Mammary epithelial cell (primary cell): ENCODE measurements at places on chromosomes 5 and 9. TPM values are rescaled to one million over a fixed set of nuclear protein-coding genes. Genes with fewer than 3 reads are reported as not detected.

DNA sequence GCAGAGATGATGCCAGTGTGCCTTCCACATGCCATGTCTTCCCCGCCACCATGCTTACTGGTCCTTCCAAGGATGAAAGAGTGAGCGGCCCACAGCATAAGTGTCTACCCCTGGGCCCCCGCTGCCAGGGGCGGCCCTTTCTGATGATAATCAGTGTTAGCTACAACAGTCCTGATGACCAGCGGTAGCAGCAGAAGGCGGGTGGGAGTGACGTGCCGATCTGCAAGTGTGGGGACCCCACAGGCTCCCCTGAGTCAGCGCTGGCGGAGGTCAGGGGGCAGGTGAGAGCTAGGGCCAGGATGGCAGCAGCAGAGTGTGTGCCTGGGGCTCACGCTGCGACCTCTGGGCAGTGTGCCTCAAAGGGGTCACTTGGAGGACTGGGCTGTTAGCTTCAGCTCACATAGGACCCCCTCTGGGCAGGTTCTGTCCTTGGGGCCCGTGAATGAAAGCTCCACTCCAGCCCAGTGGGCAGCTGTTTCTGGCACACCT lies 80.4 kb downstream of the HMCN2 start:
- DNase-seq: no peak

DNA sequence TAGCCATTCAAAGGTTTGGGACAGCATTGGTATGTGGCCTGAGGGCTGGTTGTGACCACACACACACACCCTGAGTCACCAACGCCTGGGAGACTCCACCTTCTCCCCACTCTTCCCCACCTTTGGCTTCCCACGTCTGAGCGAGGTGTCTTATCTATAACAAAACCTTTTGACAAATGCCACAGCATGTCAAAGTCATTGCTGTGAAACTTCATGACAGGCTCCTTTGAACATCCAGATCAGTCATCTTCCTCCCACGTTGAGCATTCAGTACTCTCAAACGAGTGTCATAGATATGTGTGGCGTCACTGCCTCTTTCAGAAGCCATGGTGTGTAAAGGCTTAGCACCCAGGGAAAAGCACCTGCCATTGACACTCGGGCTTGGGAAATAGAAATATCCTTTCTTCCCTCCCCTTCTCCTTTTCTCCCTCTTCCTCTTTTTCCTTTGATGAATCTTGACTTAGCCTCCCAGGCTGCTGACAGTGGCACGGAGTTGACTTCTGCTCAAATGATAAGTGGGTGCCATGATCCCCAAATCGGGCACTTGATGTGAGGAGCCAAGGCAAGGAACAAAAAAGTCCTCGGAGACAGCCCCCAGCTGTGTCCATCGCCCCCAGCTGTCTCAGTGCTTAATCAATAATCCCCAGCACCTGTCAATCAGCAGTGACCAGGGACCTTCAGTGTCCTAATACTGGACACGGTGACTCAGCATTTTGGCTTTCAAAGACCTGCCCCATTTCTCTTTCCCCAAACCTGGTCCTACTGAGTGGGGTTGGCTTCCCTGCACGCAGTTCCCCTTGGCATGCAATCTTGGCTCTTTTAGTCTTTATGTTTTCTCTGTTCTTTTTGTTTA lies 114.8 kb downstream of the FGF18 start:
- DNase-seq: peak; percentile 52

DNA sequence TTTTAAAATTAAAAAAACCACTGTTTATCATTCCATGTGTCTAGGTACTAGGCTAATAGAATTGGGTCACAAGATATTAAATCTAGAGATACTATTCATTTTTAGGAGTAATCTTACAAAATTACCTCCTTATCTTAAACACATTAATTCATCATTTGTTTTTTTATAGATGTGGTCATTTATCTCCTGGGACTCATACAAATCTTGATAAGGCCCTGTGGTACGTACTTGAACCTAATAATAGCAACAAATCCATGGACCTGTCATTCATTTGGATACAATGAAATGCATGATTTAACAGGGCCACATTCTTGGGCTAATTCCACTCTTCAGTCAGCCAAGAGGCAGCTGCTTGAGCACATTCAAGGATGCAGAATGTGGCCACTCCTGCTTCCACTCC lies 66.4 kb upstream of the MARCHF11 start:
- DNase-seq: no peak

The KIAA1958 gene
- 1.8 and 2.5 TPM in 2 replicates for total RNA-seq

DNA sequence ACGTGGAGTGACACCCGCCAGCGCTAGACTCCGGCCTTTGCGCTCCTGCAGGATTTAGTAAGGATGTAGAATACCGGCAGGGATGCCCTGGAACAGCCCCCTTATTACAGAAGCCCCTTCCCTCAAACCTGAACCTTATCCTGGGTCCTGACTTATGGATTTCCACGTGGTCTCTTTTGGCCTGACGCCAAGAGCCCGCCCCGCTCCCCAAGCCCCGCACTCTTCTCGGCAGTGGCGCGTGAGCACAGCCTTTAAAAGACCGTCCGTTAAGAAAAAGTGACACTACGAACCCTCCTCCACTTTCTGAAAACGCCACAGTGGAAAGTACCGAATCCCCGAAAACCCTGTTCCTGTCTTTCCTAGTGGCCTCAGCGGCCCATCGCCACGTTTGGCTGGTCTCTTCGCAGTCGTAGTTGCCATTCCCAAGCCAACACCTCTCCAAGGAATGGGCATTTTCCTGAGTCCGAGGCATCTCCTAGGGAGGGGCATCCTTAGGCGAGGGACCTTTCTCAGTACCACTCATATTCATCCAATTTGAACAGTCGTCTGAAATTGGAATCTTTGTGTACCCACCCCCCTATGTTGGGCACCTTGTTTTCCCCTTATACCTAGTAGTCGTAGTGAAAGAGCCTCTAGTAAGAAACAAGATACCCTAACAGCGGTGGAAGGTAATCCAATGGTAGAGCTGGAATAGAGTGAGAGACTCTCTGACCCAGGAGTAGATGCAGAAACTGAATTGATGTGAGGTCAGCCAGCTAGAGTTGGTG lies 732 bp upstream of the MCIDAS start:
- no peak for DNase-seq

DNA sequence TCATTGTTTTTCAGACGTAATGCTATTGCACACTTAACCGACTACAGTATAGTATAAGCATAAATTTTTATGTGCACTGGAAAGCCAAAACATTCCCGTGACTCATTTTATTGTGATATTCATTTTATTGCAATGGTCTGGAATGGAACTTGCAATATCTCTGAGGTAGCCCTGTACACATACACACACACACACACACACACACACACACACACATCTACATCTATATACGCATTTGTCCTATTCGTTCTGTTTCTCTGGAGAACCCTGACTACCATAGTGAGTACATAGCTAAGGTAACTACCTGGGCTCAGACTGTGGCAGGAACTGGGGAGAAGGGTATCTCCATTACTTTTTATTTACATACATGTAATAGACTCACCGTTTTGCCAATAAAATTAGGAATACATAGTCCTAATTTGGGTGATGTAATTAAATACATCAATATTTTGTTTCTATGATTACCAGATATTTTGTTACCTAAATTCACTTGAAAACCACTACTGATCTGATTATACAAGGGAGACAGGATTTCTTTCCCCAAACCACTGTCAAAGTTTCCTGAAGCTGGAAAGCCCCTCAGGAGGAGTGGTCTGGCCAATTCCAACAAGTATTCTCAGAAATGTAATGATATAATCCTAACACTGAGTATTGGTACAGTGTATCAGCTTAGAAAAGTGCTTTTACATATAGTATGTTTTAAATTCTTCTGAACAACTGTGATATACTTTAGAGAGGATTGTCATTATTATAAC lies 74.0 kb upstream of the PLPP1 start:
- DNase-seq: no peak

- no peak for DNase-seq
Measured at GRCh38 chr5:123579410-123579809, 67.4 kb downstream of the CSNK1G3 start.

DNA sequence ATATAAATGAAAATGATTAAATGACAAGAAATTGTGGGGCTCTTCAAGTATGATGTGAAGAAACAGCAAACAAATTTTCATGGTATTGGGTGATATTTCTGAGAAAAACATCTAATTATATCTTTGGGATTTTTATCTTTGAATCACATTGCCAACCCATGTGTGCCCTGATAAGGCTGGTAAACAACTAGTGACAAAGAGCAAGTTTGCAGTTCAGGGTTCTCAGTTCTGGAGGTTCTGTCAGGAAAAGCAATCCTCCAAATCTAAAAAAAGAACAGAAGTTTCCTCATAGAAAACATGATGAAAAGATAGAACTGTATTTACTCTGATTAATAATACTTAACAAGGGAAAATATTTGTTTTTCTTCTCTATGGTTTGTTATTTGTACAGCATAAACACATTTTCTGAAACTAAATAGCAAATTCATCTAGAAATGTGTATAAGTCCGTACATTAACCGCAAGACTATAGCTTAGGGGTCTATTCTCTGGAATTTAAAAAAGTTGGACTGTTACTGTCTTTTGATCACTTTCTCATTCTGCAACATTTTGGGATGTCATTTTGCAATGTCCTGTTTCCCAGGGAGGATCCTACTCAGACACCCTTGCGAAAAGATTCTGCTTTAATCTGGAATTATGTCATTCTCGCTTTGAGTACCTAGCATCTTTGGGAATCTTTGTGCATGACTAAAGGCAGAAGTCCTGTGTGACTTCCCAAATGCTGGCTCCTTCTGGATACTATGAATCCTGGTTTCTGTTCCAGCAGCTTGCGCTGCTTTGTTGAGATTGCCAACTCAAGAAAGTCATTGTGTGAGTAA lies 308.5 kb downstream of the ADGRV1 start:
- DNase-seq: no peak

DNA sequence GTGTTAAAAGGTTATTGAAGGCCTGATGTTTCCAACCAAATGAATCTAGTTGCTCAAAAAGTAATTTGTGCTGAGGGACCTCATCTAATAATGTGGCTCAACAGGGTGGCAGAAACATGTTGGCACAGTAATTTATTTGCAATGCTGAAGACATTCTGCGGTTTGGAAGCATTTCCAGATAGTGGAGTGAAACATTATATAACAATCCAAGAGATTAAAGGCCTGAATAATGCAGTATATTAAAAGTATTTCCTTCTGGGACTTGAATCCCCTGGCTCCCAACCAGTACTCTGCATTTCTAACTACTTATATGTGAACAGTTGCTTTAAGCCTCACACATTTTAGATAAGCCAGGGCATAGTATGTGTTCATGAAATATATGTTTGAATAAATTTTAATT lies 25.9 kb upstream of the ALDH1A1 start:
- DNase-seq: peak; percentile 74

The GARIN3 gene
- total RNA-seq: not detected

DNA sequence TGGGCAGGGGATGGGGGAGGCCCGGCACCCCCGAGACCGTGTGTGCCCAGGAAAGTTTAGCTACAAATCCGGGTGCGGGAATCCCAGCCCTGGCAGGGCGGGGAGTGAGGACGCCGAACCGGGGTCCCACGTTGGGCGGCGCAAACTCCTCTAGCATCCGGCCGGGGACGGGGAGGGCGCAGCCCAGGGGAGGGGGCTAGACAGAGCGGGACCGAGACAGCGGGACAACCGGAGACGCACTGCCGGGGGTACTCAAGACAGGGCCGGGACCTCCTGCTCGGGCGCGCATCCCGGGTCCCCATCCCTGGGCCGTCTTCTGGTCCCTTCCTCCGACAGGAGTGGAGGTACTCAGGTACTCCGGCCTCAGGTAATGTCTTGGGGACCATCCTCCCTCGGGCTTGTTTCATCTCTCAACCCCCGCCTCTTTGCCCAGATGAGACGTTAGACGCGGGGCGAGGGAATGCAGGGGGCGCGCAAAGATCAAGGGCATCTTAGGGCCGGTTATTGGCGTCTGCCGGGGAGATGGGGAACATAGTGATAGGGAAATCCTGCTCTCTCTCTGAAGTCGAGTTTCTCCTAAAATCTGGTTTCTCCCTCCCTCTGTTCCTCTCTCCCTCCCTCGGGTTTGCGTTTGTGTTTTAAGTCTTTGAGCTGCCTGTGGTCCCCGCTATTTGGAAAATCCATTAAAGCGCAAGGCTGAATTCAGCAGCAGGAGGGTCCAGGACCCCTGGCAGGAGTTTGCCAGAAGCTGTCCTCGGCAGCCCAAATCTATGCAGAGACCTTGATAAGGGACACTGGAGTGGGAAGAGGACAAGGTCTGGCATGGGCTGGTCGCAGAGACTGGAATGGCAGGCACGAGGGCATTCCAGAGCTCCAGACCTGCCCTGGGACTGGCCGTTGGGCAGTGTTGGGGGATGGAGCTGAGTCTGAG lies 815 bp downstream of the PDZD2 start:
- DNase-seq: no peak

- DNase-seq: no peak
Measured at GRCh38 chr9:100190339-100190738, 91.3 kb downstream of the INVS start.

The GMCL2 gene
- not detected for total RNA-seq

The FOXD4L5 gene
- total RNA-seq: 0.51 and 0.52 TPM in 2 replicates

DNA sequence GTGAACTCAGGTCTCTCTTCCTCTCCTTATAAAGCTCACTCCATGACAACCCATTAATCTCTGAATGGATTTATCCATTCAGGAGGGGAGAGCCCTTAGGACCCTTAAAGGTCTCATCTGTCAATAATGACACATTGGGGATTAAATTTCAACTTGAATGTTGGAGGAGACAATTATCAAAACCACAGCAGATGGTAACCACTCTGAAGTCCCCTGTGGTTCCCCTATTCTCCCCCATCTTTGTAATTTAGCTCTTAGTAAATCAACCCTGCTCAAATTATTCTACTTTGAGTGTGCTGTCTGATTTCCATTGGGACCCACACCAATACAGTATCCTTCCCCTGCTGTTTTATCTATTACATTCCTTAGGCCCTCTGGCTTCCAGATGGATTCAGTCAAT lies 72.0 kb upstream of the RAI14 start:
- no peak for DNase-seq

The CFAP90 gene
- total RNA-seq: not detected in 2 replicates

The C9orf50 gene
- not detected in 2 replicates for total RNA-seq

DNA sequence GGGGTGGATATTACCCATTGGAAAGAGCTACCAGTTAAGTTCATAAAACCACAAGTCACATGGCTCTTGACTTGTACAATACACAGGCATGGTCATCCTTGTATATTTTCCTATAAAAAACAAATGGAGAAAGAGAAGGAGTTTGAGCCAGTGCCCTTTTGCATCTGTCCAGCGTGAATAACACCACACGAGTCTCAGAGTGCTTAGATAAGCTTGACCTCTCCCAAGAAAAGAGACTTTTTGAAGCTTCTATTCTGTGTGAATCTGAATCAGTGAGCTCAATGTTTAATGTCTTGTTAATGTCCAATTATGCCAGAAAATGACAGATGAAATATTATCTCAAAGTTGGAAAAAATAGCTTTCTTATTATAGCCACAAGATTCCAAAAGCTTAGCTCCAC lies 30.9 kb upstream of the LPAR1 start:
- DNase-seq: no peak

DNA sequence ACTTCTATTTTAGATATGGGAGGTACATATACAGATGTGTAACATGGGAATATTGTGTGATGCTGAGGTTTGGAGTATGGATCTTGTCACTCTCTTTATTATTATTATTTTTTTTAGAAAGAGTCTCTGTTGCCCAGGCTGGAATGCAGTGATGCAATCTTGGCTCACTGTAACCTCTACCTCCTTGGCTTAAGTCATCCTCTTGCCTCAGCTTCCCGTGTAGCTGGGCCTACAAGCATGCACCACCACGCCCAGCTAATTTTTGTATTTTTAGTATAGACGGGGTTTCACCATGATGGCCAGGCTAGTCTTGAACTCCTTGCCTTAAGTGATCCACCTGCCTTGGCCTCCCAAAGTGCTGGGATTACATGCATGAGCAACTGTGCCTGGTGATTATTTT lies 138.4 kb upstream of the SLC28A3 start:
- DNase-seq: no peak

The SAXO1 gene
- total RNA-seq: not detected

The PRRX2 gene
- total RNA-seq: 0.33 TPM

The F12 gene
- total RNA-seq: 4.0 and 4.3 TPM in 2 replicates
